Activated CD4-positive, alpha-beta memory T cell treated with anti-CD3 and anti-CD28 coated beads, Interleukin-2, amount 10 ng/mL, durations not matched to agents 7 days and 5 days (primary cell): ENCODE measurements at places on chromosomes 3 and 15. TPM values are rescaled to one million over a fixed set of nuclear protein-coding genes. Genes with fewer than 3 reads are reported as not detected.
A peak's percentile ranks its signal among the peaks of the same experiment; 100 is the strongest.

DNA sequence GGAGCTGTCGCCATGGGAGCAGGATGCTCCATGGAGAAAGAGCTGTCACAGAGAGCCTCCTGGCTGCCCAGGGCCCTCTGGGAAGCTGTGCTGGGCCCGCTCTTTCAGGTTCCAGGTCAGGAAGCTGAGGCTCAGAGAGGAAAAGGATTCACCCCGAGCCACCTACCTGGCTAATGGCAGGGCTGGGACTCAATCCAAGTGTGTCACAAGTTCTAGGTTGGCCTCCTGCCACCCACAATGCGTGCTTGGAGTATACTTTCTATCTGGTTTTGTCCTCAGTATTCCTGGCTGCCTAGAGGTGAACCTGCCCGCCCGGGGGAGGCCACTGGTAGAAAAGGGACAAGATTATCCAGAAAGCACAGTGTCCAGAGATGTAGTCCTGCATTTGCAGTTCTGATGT, 23.6 kb downstream of the FAH start:
- no peak for DNase-seq
- H3K27me3 ChIP-seq = no peaks in the 10 kb centered on the region
- no peak overlapping the region for H3K27ac ChIP-seq
- H3K4me1 ChIP-seq = no peaks in the 10 kb centered on the region
- no peak overlapping the region for H3K4me3 ChIP-seq

SELENOT gene
- total RNA-seq = 124 TPM

DNA sequence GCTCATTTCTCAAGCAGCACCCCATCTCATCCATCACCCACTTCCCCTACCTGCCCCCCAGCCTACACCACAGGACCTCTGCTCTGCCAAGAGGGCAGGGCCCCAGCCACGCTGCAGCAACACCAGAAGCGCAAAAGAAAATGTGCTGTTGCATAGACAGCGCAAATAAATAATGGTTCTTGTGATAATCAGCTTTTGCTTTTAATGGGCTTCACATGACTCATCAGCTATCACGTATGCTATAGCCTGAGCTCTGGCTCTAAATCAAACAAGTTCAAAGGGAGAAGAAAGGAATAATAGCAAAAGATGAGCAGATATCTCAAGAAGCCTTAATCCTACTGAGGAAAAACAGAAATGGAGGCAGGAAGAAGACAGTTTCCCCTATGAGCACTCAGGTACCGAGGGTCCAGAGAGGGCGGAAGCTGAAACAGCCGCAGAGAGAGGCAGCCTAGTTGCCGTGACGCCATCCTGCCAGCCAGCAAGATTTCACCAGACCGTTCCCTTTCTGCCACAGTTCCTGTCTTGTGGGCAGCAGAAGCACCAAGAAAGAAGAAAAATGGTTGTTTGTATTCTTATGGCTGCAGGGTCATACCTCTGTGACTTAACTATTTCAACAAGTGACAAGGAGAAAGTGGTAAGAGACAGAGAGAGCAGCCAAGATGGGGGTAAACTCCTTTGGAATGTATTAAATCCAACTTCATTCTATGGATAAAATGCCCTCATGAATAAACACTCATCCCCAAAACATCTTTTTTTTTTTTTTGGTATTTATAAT, 22.0 kb downstream of the RAB27A start:
- peaks cover 77% of the 10 kb centered on the region for H3K4me1 ChIP-seq
- H3K27me3 ChIP-seq = no peaks in the 10 kb centered on the region
- DNase-seq = peak; percentile 82
- H3K36me3 ChIP-seq = peaks cover 75% of the 10 kb centered on the region
- H3K27ac ChIP-seq = peak overlapping the region; percentile 95
- peak overlapping the region; percentile 60 for H3K4me3 ChIP-seq

RFT1 gene
- 26.4 TPM for total RNA-seq

GPR171 gene
- 222 TPM for total RNA-seq

DNA sequence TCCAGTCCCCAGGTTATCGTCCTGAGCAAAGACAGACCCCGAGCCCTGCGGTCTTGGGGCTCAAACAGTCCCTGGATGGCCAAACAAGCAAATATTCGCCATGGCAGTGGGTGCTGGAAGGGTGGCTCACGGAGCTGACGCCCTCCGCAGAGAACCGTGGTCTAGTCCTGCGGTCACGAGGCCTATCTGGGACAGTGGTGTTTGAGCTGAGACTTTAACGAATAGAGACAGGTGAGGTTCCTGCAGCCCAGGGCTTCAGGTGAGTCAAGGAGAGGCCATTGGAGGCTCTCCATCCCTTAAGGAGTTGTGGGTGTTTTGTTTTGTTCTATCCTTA, 399 bp upstream of the SUCLG2 start:
- H3K4me3 ChIP-seq = peak overlapping the region; percentile 74
- H3K27ac ChIP-seq = peak overlapping the region; percentile 80
- no peak for DNase-seq
- peaks cover 59% of the 10 kb centered on the region for H3K36me3 ChIP-seq
- H3K27me3 ChIP-seq = no peaks in the 10 kb centered on the region
- H3K4me1 ChIP-seq = peaks cover 54% of the 10 kb centered on the region

GRCh38 chr3:114418107-114418506, 124.3 kb downstream of the TIGIT start:
- peaks cover 14% of the 10 kb centered on the region for H3K4me1 ChIP-seq
- peaks cover 2% of the 10 kb centered on the region for H3K27me3 ChIP-seq
- no peak overlapping the region for H3K27ac ChIP-seq
- no peak overlapping the region for H3K4me3 ChIP-seq
- no peak for DNase-seq
- no peaks in the 10 kb centered on the region for H3K36me3 ChIP-seq

- no peak overlapping the region for H3K4me3 ChIP-seq
- no peak overlapping the region for H3K27ac ChIP-seq
Measured at GRCh38 chr15:52783191-52783829, 6.8 kb downstream of the ONECUT1 start.

GOLGA6L25 gene
- total RNA-seq = not detected

DNA sequence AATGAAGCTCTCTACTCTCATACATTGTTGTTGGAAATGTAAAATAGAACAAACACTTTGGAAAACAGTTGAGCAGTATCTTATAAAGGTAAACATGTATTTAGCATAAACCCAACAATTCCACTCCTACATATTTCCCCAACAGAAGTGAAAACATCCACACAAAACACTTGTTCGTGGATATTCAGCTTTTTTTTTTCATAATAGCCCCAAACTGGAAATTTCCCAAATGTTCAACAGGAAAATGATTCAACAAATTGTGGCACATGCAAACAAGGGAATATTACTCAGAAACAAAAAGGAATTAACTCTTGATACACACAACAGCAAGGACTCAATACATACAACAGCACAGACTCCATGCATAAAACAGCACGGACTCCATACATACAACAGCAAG, 28.5 kb downstream of the RFTN1 start:
- H3K36me3 ChIP-seq = peaks cover 81% of the 10 kb centered on the region
- H3K4me3 ChIP-seq = no peak overlapping the region
- DNase-seq = no peak
